Activated T-helper 1 cell treated with anti-CD3 and anti-CD28 coated beads, Interleukin-2, amount 50 U/mL, for 16 hours (primary cell): ENCODE measurements at places on chromosomes 4 and X.

DNA sequence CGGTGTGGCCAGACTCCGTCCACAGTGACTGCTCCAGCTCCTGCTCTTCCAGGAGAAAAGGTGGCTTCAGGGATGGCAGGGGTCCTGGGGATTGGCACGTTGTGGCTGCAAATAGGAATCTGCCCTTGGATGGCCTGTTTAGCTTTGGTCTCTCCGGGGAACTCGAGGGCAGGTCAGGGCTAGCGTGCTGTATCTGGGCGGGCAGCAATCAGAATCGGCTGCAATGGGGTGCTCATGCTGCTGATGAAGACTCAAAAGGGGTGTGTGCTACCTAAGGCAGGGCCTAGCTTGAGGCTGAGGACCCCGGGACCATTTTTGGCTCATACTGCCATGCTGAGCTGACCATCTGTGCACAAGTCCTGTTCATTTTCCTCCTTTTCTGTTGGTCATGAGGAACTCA lies 51.3 kb downstream of the RGS12 start:
- no peak for DNase-seq

- DNase-seq: no peak
Observed at GRCh38 chr4:146165221-146165620, 10.3 kb upstream of the LSM6 start.

GRCh38 chrX:23901805-23902204 lies 5.9 kb downstream of the APOO start:
- no peak for DNase-seq

- no peak for DNase-seq
Observed at GRCh38 chr4:145625677-145626622, 6.8 kb downstream of the MMAA start.

GRCh38 chr4:17500574-17500973 lies 11.3 kb downstream of the QDPR start:
- no peak for DNase-seq

DNA sequence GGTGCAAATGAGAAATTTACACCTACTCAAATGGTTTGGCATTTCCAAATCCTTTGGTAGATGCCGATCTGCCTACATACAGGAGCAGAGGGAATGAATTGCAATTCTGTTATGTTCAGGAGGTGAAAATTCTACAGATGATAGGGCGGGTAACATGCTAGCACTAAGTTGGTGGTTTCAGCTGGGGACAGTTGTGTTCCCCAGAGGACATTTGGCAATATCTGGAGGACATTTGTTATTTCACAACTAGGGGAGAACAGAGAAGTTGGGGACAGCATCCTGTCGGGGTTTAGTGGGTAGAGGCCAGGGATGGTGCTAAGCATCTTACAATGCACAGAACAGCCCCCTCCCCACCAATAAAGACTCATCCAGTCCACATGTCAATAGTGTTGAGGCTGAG lies 96.5 kb upstream of the PUDP start:
- DNase-seq: no peak

GRCh38 chr4:144646523-144647094 lies 653 bp downstream of the HHIP start:
- DNase-seq: no peak

DNA sequence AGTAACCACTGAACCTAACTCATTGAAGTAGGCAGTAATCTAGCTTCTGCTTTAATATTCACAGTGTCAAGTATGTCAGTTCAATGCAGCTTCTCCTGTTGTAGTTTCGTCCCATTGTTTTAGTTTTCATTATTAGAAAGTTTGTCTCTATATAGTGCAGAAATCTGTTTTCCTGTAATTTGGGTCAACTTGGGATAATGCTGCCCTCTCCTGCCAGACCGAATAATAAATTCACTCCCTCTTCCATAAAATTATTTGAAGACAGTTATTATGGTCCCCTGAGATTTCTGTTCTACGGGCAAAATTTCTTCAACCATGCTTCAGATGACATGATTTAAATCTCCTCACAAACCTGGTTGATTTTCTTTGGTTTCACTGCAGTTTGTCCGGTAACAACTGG lies 4.6 kb upstream of the LUZP4 start:
- DNase-seq: no peak

GRCh38 chrX:39820938-39821708 lies 276.6 kb downstream of the BCOR start:
- DNase-seq: no peak

DNA sequence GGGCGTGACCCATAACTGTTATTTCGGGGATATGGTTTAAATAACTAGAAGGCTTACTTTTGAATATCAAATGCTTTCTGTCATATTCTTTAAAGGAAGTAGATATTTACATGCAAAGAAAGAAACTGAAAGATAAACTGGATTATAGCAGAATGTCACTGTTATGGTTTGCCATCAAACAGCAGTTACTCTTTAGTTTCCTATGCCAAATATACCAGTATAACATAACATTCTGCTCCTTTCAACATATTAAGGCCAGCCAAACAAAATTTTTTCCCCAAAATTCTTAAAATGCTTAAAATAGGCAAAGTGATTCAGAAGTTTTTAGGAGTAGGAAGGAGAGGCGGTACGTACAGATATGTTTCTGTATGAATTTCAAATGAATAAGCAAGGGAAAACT lies 27.0 kb downstream of the KDM6A start:
- DNase-seq: no peak

GRCh38 chr4:151105454-151106032 lies 6.1 kb downstream of the RPS3A start:
- DNase-seq: no peak

DNA sequence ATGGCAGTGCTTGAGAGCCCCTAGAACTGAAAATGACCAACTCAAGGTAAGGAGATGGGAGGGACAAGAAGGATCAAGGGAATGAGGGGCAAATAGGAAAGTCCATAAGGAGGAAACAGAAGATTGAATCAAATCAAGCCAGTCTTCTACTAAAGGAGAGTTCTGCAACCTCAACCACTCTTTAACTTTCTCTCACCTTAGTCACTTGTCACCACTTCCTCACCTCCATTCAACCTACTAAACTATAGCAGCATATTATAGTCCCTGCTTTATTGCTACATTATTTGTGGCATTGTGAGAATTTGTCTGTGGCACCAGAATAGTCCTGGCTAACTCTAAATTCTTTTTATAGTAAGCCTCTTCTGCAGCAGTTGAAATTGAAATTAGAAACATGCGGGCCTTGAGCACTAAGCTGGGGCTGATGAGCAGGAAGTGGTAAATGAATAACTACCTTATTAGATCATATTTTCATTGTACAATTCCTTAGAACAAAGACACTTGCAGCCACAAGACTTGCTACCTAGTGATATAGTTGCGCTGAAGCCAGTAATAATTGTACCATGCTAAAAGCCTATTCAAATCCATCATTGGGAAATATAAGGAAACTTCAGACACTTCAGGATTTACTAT lies 336.9 kb downstream of the ZNF674 start:
- no peak for DNase-seq

- DNase-seq: no peak
Observed at GRCh38 chr4:186680641-186681040, 43.0 kb downstream of the FAT1 start.

GRCh38 chr4:185265942-185266341 lies 56.5 kb downstream of the SNX25 start:
- no peak for DNase-seq

- DNase-seq: no peak
Observed at GRCh38 chr4:101420661-101421060, 73.3 kb upstream of the PPP3CA start.

GRCh38 chrX:70878902-70879301 lies 29.6 kb downstream of the TEX11 start:
- DNase-seq: no peak

GRCh38 chr4:121138039-121138825 lies 25.9 kb downstream of the TNIP3 start:
- no peak for DNase-seq

DNA sequence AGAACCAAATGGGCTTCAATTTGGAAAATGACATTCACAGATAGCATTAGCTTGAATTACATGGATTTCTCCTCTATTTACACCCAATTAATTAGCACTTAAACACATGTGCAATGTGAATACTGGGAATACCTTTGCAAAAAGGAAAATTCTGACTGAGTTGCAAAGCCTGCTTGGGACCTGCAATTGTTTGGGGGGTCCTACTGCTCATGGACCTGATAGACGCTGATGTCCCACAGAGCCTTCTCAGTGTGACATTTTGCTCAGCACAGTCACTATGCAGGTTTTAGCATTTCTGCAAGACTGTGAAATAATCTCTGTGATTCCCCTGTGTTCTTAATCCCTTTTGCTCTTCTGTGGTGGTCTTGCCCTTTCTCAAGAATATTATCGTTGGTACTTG lies 101.2 kb upstream of the PGRMC2 start:
- no peak for DNase-seq

- DNase-seq: no peak
Observed at GRCh38 chr4:26356081-26356501, 35.3 kb downstream of the RBPJ start.

DNA sequence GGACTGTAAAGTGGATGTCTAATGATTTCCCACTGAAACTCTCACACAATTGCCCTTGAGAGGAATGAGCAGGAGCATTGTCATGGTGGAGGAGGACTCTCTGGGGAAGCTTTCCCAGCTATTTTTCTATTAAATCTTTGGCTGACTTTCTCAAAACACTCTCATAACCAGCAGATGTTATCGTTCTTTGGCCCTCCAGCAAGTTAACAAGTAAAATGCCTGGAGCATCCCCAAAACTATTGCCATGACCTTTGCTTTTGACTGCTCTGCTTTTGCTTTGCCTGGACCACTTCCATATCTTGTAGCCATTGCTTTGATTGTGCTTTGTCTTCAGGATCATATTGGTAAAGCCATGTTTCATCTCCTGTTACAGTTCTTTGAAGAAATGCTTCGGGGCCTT lies 120.2 kb upstream of the PDE5A start:
- DNase-seq: no peak

- DNase-seq: no peak
Observed at GRCh38 chrX:34371754-34372153, 239.6 kb upstream of the FAM47A start.

- no peak for DNase-seq
Observed at GRCh38 chr4:138199568-138200235, 42.4 kb downstream of the SLC7A11 start.

GRCh38 chr4:683982-684622 lies 4.8 kb downstream of the SLC49A3 start:
- no peak for DNase-seq

DNA sequence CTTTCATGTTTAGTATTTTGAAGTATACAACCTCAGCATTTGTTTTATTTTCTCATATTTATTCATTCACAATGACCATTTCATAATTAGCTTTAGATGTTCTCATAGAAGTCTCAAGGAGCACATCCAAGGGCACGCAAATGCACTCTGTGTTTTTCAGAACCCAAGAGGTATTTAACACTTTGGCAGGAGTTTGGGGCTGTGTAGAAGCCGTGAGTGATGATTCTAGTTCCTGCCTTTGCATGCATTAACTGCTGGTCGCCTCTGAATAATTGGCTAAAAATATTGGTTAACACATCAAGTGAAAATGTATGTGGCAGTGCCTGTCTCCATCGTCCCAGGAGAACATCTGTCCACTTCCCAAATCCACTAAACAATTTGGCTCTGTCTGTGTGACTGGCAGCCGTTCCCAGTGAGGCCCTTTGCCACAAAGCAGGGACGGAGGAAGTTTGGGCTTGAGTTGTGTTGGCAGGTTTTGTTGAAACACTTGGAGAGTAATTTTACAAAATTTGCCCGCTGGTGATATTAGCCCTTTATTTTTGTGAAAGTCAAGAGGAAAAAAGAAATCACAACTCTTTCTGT lies 730.7 kb upstream of the SLIT2 start:
- DNase-seq: no peak

DNA sequence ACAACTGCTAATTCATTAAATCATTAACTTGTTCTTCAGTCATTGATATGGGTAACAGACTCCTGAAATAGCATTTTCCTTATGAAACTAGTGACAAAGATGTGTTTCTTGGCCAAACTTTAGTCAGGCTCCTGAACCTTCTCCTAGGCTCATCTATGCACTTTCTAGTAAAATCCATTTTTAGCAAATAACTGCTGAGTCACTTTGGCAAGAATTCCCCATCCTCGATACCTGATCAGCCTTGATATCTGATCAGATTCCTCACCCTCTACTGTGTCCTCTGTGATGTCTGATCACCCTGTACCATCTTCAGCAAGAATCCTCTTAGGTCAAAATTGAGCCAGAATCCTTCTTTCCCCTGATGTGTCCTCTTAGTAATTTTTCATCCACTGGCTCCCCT lies 161.2 kb upstream of the TAPT1 start:
- no peak for DNase-seq

- no peak for DNase-seq
Observed at GRCh38 chr4:98421111-98421510, 159.9 kb downstream of the RAP1GDS1 start.

DNA sequence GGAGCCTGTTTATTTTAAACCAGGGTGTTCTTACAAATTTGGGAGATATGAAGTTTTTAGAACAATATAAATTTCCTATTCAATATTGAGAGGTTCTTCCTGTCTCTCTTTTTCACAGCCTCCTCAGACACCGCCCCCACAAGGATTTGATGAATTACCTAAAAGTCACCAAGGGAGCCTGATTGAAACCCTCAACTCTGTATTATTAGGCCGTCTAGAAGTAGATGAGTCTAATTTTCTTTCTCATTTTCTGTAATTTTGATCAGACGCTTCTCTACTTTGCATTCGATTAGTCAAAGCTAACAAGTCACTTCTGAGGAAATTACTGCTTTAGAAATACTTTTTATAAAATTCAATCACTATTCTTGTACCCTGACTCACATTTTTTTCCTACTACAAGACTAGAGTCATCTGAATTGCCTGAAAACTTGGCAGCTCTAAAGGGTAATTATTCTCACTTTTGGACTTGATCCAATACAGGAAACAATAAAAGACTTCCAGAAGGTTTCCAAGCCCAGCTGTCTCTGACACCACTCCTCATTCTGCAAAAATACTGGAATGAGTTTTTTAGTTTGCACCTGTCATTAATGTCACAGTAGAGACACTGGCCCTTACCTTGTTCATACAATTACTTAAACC lies 111.2 kb downstream of the ELOVL6 start:
- DNase-seq: no peak

DNA sequence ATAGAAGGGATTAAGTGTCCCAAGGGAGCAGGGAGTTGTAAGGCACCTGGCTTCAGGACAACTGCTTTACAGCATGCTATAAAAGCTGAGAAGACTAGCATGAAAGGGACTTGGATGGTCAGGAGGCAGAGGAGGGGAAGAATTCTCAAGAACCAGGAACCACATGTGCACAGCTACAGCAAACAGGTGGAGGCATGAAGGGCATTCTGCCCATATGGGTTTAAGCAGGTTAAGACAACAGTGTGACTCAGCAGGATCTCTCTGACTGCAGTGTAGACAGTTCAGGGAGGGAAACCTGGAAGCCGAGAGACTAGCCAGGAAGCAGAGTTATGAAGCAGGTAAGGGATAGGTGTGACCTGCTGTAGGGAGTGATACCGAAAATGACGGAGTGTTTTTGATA lies 117.0 kb downstream of the DHRSX start:
- DNase-seq: no peak

DNA sequence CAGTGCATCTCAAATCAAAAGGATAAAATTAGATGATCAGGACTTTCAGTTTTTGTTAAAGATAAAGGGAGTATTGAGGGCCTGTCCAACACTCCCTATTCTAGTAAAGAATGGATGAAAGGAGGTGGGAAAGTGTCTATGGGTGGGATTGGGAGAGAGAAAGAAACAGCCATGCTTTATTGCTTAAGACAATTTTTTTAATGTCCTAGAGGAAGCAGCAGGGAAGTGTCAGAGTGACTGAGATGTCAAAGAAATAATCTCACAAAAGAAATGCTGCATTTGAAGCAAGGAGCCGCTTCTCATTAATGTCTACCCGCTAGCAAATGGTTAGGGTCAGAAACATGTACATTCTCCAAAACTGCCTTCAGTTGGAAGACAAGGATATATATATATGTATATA lies 117.4 kb upstream of the GALNT7 start:
- DNase-seq: no peak
